NCI-H1436 treated with DMSO at 0.1 percent for 48 hours (cell line): ENCODE measurements at places on chromosomes 11 and 22.

DNA sequence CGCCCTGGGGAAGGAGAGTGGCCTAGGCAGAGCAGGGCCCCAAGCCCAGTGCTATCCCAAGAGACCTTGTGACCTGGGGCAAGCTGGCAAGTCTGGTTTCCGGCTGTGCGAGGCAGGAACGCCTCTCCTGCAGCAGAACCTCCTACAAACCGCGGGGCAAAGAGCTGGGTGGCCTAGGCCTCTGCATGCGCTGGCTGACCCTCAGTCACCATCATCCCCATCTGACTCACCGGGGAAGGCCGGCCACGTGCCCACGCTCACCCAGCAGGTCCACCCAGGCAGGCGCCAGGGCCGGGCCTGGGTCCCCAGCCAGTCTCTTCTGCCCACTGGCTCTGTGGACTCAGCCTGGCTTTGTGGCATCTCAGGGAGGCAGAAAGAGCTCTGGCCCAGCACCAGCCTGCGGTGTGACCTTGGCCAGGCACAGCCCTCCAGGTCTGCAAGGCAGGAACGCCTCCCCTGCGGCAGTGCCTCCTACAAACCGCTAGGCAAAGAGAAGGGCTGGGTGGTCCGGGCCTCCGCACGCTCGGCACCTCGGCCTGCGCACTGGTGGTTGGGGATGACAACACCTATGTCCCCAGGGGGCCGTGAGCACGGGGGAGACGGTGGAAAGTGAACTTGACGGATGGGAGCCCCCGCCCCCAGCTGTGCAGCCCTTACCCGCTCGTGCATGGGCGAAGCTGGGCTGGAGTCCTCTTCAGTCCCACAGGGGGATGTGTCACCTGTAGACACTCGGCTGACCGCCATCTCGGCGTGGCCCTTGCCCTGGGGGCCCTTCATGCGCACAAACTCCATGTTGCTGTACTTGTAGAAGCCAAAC lies 38.2 kb downstream of the KIAA0930 start:
- DNase-seq, result no peak

GRCh38 chr11:94960488-94960887 lies 12.9 kb downstream of the CWC15 start:
- DNase-seq, result no peak

DNA sequence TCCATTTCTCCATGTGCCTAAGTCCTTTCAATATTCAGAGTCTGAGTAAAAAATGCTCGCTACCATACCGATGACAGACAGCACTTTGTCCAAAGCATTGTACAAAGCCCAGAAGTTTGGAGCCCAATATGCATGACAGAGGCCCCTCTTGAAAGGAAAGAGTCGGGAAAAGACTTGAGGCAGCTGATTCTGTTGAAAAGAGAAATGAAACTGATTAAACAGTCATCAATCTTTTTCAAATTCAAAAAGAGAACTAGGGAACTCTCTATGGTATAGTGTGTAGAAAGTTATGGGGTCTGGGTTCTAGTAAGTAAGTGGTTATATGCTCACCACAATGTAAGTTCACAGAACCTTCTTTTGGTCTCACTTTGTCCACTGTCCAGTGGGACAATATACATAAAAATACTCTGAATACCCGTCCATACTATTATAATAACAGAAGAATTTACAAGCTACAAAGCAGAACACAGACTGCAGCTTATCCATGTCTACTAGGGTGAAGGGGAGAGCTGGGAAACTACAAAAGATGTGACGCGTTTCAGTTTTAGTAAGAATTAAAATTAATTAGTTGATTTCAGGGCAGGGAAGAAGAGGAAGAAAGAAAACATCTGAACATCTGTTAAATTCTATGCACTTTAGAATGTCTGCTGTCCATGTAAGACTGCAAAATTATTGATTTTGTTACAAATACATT lies 26.7 kb downstream of the ALG8 start:
- DNase-seq, result no peak

GRCh38 chr22:28032861-28033260 lies 113.8 kb upstream of the PITPNB start:
- peak; percentile 89 for DNase-seq

- no peak for DNase-seq
Measured at GRCh38 chr11:134513585-134514120, 101.6 kb upstream of the B3GAT1 start.

DNA sequence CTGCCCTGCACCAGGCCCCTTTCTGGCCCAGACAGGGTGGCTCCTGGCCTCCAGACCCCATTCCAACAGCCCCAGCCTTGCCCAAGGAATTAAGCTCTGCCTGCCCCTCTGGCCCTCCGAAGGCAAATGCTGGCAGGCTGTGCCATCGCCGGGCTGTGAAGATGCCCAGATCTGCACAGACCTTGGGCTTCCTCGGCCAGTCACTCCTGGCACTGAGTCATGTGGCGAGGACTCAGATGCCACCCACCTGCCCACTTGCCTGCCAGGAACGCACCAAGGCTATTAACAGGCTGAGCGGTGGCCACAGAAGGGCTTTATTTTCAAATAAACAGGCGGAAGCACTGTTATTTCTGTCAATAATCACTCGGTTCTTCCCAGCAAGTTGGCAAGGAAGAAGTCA lies 50.3 kb upstream of the TTLL12 start:
- no peak for DNase-seq
